ENCODE measurements at places on chromosomes 7 and 10.

DNA sequence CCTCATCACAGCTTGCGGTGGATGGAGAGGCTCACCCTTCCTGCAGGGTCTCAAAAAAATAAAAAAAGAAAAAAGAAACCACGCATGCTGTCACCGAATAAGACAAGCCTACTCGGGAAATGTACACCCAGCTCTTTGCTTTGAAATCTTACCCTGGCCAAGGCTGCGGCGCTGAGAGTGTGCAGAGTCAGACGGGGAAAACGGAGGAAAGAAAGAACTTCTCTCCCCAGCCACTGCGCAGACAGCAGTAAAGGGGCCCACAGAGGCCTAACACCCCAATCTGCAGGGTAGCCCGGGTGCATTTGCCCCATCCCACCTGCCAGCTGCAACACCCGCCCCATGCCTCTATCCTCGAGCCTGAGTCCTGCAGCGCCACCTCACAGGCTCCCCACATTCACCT is 14.8 kb downstream of the SLIT1 start:
- DNase-seq = no peak

DNA sequence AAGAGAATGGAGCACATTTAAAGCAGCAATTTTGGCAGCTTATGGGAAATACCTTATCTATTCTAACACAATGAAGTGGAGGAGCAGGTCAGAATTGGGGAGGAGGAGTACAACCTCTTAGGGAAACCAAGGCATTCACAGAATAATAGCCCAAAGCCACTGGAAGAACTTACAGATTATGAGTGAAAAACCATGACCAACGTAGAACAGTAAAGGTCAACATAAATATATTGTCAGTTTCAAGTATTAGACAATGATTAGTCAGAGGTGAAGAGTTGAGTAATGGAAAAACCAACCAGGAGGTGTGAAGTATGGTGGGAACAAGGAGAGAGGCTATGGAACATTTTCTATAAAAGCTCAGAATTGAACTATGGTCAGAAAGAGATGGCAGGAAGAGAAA is 304.3 kb upstream of the SP4 start:
- DNase-seq = no peak

DNA sequence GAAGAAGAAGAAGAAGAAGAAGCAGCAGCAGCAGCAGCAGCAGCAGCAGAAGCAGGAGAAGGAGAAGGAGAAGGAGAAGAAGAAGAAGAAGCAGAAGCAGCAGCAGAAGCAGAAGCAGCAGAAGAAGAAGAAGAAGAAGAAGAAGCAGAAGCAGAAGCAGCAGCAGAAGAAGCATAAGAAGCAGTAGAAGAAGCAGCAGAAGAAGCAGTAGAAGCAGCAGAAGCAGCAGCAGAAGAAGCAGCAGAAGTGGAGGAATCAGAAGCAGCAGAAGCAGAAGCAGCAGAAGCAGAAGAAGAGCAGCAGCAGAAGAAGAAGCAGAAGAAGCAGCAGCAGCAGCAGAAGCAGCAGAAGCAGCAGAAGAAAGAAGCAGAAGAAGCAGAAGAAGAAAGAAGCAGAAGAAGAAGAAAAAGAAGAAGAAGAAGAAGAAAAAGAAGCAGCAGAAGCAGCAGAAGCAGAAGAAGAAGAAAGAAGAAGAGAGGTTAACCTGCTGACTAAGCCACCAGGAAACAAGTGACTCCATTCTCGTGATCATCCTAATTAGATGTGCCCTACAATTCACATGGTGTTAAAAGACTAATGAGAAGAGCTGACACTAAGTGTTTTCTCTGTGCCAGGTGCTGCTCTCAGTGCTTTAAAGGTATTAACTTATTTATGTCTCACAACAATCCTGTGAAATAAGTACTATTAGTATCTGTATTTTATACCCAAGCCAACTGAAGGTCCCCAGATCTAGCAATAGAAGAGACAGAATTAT is 11.6 kb downstream of the CDNF start:
- no peak for DNase-seq

DNA sequence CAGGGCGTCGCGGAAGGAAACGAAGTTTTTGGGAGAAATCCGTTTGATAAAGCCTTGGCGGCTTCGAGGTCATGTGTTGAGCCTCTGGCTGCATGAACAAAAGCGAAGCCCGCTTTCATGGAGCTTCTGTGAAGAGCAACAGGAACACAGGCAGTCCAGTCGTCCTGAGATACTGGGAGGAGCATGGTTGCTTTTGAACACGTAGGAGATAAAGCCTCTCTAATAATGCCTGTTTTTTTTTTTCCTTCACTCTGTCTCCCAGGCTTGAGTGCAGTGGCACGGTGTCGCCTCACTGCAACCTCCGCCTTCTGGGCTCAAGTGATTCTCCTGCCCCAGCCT is 473 bp upstream of the ZNF32 start:
- peak; percentile 53 for DNase-seq

DNA sequence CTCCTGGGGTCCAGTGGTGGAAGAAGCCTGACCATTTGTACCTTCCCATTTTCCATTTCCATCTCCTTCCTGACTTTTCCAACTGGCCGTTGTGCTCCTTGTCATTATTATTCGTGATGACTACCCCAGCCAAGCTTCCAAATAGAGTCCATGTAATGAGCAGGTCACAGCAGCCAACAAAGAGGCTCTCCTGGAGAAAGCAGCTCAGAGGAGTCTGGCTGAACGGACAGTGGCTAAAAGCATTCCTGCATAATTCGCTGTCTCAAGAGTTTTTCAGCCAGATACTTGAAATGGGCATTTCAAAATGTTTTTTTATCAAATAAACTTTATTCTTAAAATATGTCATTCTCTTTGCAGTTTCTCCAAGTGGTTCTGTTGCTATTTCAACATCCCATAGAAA is 458.6 kb downstream of the INHBA start:
- DNase-seq = no peak

DNA sequence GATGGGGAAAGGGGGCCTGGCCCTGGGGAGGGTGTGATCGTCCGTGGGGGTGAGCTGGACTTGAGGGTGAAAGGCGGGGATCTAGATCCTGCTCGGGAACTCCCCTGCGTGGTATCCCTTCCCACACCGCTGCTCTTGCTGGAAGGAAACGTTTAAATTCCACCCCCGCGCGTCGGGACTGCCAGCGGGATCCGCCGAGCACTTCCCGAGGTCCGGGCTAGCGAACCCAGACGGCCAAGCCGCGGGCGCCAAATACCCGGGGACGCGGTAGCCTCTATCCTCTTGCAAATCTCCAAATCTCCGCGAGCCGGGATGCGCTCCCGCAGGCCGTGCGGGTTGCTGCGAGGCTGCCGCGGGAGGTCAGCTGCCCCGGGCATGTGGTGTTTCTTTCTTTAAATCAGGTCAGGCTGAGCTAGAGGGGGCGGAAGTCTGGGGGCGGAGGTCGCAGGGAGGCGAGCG is 904 bp downstream of the NPTX2 start:
- no peak for DNase-seq

DNA sequence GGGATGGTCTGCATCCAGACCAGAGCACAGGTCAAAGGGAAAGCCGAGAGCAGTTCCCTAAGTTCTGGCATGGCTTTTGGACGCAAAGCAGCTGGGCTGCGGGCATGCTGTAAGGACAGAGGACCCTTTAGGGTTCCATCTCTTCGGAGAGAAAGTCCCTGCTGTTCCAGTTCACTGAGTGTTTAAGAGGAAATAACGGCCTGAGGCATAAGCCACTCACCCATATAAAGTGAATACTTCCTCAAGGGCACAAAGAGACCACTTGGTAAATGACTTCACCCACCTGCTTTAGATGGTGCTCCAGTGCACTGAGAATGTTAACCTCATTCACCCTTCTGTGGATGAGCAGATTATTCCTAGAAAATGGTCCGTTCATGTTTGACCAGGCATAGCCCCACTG is 586.7 kb upstream of the GALNT17 start:
- DNase-seq = no peak

GRCh38 chr10:29736366-29737073 is 101.7 kb upstream of the SVIL start:
- DNase-seq = peak; percentile 69

GRCh38 chr10:114257498-114257897 is 18.4 kb downstream of the VWA2 start:
- DNase-seq = no peak

DNA sequence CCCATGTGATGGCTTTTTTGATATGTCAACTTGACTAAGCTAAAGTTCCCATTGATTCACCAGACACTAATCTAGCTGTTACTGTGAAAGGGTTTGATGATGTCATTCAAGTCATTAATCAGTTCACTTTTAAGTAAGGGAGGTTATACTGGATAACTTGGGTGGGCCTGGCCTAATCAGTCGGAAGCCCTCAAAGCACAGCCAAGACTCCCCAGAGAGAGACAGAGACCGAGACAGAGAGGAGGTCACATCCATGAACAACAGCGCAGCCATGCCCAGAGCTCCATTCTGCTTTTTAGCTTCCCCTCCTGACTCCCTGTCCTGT is 103.4 kb downstream of the TRIL start:
- no peak for DNase-seq

DNA sequence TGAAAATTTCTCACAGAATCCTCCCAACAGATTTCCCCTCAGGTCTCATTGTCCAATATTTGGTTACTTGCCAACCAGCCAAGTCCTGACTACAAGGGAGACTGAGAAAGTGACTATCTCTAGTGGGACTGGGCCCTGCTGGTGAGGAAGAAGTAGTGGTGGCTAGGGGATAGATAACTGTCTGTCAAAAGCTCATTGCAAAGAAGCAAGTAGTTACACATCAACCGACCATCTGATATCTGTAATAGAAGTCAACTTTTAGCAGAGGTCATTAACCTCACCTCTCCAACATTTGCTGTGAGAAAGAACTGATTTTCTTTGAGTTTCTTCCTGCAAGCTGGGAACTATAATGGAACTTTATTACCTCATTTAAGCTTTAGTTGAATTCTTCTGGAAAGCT is 15.2 kb downstream of the STAMBPL1 start:
- DNase-seq = no peak

- DNase-seq = no peak
These were observed 26.1 kb downstream of the ABCB1 start for GRCh38 chr7:87574630-87575029.

DNA sequence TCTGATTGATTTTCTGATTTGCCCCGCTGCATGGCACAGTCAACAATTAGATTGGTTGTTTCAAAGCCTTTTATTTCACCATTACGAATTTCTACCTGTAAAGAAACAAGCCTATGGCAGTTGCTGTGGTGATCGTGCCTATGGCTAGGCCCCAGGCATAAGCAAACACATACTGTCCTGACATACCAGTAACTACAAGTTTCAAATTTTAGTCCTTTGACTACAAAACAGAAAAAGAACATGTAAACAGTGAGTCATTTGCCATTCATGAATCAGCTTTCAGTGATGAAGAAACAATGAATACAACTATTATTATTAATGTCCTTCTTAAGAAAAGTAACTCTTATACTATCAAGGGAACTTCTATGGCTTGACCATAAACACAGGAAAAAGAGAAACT is 168.0 kb upstream of the LRRN3 start:
- DNase-seq = peak; percentile 2

DNA sequence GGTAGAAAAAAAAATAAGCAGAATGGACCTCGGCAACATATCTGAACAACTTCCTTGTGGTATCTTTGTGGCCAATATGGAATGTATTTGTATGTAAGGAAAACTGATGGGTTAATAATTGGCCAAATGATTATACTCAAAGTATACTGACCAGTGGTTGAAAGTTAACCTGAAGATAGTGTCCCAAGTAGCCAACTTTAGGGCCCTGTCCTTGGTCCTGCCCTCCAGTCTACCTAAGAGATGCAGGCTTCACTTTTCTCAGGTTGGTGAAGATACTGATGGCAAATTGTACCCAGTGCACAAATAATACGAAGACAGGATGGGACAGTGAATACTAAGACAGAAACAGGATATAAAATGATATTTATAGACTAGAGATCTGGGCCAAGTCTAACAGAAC is 109.2 kb downstream of the SORCS3 start:
- DNase-seq = no peak

DNA sequence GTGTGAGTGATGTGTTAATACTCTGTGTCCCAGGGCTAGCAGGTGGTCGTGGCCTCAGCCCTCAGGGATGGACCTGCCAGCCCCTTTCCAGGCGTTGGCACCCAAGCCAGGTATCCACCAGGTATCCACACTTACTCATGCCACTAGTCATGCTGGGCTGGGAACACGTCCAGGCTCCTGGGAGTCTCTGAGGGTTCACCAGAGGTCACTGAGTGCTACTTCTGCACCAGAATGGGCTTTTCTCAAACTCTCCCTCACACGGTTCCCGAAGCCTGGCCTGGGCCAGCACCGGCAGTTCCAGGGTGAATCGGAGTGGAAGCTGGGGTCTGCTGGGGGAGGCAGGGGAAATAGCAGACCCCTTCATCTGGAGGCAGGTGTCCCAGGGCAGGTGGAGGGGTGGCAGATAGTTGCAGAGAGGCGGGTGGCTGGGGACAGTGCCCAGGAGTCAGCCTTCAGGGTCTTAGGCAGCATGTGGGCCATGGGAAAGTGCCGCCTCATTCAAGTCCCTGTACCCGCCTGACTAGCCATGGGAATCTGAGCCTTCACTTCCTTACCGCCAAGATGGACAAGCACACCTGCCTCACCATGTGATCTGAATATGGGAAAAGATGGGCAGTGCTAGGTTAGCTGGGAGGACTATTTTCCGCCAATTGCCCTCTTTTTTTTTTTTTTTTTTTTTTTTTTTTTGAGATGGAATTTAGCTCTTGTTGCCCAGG is 95.5 kb upstream of the GTF2I start:
- DNase-seq = peak; percentile 17

DNA sequence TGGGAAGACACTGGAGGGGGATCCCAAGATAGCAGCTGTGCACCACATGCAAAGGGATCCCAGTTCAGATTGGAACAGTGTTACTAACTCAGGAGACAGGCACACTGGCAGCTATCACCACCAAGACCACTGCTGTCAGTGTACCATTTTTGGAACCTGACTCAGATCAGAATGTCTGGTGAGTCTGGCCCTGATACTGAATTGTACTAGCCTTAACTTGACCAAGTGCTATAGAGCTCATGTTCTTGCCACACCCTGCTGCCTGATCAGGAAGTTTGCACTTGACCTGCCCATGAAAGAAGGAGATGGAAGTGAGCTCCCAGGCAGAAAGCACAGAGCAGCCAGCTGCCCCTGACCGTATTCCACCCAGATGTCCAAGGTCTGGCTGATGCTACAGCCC is 4.8 kb upstream of the PRRT4 start:
- DNase-seq = no peak

GRCh38 chr7:11427686-11428273 is 404.2 kb downstream of the THSD7A start:
- DNase-seq = peak; percentile 63

GRCh38 chr7:105003275-105003674 is 10.7 kb upstream of the KMT2E start:
- no peak for DNase-seq

Measured in NCI-H146 (cell line).